ACHN (cell line): ENCODE measurements at places on chromosomes 6 and 20.

DNA sequence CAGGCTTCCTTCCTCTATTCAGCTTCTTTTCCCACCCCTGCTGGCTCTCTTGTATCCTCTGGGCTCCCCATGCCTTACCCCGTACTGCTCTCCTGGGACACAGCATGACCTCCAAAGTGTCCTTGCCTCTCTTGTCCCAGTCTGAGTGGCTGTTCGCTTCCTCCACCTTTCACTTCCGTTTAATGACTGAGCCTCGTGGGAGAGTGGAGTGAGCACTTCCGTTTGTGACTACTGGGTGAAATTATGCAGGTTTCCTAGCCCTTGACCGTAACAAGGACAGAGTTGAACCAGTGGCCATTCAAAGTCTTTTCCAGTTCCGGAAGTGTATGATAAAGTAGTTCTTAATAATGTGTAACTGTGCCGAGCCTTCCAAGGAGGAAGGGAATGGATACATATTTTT, 109.2 kb downstream of the ARID1B start:
- no peak for DNase-seq

- no peak for DNase-seq
Measured at GRCh38 chr6:79824202-79824601, 123.2 kb downstream of the ELOVL4 start.

DNA sequence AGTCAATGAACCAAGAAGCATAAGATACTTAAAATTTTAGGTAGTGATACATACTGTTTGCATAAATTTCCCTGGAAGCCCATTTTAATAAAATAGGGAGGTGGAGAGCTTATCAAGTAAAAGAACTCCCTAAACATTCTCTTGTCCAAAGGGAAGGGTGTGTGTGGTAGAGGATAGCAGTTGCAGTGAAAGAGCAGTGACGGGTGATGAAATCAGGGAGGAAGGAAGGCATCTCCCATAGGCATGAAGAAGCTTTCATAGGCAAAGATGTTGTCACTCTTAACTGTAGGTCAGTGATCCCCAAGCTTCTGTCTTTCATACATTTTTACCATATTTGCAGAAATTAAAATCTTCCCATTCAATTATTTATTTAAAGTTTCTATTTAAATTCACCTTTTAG, 60.0 kb upstream of the ZNF831 start:
- DNase-seq, result no peak

DNA sequence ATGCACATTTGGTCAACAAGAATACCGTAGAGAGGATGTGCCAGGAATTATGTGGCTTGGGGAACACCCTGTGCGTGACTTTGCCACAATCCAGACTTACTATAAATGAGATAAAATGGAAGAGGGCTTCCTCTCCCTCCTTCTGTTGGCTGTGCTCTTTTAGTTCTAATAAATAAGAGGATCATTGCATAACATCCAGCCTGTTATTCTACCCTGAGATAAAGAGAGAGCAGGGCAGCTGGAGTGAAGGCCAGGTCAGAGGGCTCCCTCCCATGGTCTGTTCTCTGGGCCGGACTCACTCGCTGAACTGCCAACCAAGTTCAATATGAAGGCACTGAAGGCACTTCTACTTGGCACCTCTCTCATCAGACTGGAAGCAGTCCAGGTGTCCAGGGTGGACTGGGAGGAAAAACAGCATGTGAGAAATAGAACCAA, 91.7 kb downstream of the MTFR2 start:
- no peak for DNase-seq

- no peak for DNase-seq
Measured at GRCh38 chr6:137115658-137116057, 57.8 kb downstream of the IL22RA2 start.

DNA sequence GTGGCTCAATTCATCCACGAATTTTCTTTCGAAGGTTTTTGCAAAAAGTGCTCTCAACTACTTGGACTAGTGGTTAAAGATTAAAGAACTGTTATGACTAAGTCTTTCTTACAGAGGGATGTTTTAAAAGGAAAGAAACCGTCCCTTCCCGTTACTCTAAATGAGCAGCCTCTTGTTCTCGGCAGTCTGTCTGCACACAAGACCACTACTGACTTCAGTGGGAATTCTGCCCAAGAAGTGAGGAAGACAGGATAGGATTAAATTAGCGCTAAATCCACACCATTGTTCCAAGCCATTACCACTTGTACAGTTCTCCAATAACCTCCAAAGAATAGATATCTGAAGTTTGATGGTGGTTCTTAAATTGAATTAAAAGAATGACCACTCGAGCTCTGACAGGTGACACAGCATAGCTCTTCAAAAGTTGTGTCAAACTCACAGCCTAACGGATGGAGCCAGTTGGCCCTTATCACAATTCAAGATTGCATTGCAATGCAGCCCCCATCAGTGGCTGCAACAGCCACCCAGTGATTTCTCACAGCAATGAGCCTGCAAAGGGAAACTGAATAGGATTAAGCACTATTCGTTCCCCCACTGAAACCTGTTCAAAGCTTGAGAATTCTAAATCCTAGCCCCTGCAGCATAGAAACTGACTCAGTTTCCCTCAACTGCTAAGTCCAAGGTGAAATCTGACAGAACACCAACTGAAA, 1.8 kb downstream of the EPB41L2 start:
- DNase-seq, result peak; percentile 84

DNA sequence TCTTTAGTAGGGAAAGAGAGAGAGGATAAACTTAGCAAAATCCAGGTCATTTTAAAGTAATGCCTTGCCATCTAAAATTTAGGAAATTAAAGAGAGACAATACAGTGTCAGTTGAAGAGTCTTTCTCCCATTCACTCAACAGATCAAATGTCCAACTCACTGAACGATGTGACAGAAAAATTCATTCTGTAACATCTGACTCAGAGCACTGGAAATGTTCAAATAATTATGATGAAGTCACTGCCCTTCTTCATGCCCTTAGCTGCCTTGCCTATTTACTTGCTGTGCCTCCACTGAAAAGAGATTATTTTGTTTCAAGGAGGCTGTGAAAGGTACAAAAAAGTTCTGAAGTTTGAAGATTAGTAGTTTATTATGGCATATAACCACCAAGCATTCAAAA, 434.8 kb downstream of the ADGRB3 start:
- DNase-seq, result no peak

DNA sequence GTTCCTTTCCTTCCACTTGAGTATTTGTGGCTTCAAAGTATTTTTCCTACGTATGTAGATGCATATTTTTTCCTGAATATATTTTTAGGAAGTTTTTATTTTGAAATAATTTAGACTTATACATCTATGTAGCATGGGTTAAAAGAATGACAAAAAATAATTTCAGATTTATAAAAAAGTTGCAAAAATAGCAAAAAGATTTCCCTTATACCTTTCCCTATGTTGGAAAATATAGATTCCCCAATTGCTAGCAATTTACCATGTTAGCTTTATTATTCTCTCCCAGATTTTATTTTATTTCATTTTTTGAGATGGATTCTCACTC, 69.8 kb downstream of the SCAND1 start:
- DNase-seq, result no peak

- DNase-seq, result peak; percentile 33
Measured at GRCh38 chr6:103273048-103273447, 1586.7 kb downstream of the HACE1 start.

- no peak for DNase-seq
Measured at GRCh38 chr20:13102237-13102636, 93.5 kb downstream of the SPTLC3 start.

GRCh38 chr6:21406316-21406715, 187.2 kb upstream of the SOX4 start:
- no peak for DNase-seq

DNA sequence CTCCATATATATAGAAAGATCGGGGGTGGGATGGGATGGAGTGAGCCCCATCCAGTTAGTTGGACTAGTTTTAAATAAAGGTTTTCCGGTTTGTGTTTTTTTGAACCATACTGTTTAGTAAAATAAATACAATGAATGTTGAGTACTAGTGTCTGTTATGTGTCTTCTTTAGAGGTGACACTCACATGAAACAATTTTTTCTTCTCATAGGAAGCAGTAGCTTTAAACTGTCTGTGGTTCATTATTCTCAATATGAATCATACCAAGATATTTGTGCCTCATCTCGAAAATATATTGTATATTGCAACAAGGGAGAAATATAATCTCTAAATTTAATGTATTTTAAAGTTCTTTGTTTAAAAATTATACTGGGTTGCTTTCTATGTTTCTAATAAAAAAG, 33.4 kb downstream of the HSF2 start:
- no peak for DNase-seq

DNA sequence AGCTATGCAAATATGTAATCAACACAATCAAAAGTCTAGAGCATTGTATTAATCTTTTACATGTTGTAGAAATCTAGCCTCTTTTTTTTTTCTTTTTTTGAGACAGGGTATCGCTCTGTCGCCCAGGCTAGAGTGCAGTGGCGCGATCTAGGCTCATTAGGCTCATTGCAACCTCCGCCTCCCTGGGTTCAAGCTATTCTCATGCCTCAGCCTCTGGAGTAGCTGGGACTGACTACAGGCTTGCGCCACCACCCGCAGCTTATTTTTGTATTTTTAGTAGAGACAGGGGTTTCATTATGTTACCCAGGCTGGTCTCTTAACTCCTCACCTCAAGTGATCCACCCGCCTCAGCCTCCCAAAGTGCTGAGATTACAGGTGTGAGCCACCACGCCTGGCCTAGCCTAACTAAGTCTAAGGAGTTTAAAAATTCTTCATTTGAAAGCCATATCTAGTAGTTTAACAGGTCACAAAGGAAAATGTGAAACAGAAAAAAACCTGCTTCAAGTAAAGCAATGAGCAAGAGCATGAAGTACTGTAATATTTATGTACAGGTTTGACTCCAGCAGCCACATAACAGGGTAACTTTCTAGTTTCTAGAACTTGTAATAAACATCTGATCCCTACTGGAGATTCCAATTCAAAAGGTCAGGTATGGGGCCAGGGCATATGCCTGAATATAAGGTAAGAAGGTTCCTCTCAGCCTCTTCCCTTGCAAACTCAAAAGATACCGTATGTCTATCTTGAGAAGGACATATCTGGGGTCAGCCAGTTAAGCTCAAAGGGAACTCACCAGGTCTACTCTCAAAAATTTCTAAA, 4.4 kb downstream of the CPNE1 start:
- no peak for DNase-seq

DNA sequence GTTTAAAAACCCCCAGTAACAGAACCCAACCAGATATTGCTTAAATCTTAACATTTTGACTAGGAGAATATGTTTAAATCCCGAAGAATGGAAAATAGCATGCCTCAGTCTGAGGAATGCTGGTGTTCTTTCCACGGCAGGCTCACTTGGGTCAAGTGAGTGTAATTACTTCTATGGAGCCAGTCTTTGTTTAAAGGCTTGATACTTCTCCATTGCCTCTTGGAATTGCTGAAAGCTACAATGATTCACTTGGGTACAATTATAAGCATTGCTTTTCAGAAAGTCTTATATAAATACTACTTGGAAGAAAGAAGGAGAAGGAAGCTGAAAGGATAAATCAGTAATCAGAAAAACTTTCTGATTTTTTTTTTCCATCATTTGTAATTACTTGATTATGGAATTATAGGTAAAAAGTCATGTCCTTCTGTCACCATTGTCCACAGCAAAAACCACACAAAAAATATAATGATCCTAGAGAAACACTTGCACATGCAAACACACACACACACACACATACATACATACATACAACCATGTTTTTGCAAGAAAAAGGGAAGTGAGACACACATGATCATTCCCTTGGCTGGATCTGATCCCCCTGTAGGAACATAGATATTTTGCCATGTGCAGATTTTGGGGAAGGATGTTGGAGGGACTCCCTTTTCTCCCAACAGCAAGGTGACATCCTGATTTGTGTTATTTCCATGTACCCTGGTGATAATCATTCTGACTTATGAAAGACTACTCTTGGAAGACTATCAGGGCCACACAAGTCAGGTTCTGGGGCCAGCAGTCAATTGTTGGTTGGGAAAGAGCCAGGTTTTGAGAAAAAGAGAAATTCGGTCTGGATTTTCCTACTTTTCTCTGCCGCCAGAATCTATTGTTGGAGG, 396.0 kb upstream of the BTBD3 start:
- DNase-seq, result no peak

- peak; percentile 56 for DNase-seq
Measured at GRCh38 chr6:82246802-82247504, 591 bp downstream of the IBTK start.

- no peak for DNase-seq
Measured at GRCh38 chr20:22946596-22946995, 88.5 kb upstream of the SSTR4 start.

DNA sequence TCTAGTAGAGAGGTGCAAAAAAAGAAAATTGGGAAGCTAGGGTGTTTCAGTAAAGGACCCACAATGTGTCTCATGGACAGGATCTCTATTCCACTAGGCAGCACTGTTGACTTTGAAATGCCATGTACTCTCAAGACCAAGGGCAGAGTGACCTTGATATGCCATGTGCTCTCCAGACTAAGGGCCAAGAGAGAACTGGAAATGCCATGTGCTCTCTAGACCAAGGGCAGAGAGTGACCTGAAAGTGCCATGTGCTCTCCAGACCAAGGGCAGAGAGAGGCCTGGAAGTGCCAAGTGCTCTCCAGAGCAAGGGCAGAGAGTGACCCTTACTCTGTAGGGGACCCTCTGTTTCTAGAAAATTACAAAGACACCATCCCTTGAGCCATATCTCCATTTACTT, 49.3 kb upstream of the HTR1B start:
- DNase-seq, result no peak

GRCh38 chr6:33008944-33009861, at the start of gene HLA-DOA:
Gene HLA-DOA, minus strand, starts transcription at chr6:33009591.
- DNase-seq, result no peak

DNA sequence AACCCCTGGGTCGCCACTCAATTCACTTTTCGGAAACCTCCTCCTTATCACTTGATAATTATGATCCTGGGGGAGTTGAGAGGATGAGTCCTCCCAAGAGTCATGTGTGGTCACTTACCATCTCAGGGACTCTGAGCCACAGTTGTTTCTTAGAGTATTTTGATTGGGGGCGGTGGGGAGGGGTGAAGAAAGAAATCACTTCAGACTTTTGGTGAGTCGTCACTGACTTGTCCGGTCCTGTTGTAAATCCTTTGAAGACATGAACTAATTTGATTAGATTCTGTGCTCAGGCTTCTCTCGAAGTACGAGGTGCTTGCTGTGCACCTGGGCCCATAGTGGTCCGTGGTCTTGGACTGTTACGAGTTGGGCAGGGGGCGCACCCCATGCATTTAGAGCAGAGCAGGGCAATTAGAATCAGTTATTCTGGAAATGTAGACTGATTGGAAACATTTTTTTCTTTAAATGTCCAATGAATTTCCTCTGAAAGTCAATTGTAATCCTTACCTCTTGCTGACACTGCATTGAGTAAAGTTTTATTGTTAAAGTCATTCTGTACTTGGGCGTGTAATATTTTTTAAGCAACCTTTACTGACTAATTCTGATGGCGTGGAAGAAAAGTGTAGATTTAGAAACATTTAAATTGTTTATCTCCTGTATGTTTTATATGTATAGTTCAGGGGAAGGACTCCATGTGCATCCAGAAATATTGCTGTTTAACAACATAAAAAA, 173.4 kb downstream of the SLC16A10 start:
- no peak for DNase-seq

GRCh38 chr6:142975365-142975764, 30.4 kb upstream of the HIVEP2 start:
- peak; percentile 2 for DNase-seq
